ENCODE measurements at places on chromosomes 12 and 14. TPM values are rescaled to one million over a fixed set of nuclear protein-coding genes. Genes with fewer than 3 reads are reported as not detected.

The APOLD1 gene
- total RNA-seq = 0.71 TPM

The DBX2 gene
- not detected for total RNA-seq

DNA sequence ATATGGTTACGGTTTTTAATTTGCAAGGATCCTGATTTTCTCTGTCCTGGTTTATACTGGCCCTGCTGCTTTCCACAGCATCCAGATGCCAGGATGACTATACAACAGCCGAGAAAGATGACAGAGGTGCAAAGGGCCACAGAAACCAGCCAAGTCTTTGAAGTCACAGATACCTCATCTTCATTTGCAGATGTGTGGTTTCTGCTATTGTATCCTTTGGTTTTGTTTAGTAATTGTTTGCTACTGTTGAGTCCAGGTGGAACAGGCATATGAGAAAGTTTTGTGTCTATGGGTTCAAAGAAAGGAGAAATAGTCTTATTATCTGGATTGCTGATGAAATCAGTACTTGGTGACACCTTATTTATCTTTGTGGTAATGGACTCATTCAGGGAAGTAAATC is 17.3 kb upstream of the KLHL42 start:
- H3K4me3 ChIP-seq = no peak overlapping the region
- no peak for DNase-seq
- no peaks in the 10 kb centered on the region for H3K27me3 ChIP-seq
- H3K27ac ChIP-seq = no peak overlapping the region
- H3K36me3 ChIP-seq = no peaks in the 10 kb centered on the region

DNA sequence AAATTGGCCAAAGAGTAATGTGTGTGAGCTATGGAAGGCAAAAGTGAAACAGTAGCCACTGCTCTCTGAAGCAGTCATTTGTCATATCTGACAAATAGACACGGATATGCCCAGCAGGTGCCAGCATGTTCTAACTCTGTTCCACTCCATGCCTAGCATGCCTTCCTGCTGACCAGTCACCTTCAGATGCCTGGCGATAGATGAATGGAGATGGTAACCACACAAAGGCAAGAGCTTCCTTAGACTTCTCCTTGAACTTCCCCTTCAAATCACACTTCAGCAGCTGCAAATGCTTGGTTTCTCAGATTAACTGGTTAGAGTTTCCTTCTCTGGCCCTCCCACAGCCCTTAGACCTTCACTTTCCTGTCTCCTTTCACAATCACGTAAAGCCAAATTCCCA is 429.9 kb downstream of the DAD1 start:
- no peak overlapping the region for H3K4me3 ChIP-seq
- H3K27ac ChIP-seq = no peak overlapping the region
- no peaks in the 10 kb centered on the region for H3K4me1 ChIP-seq

GRCh38 chr12:85509857-85510256 is 229.8 kb downstream of the ALX1 start:
- no peak overlapping the region for H3K27ac ChIP-seq
- no peaks in the 10 kb centered on the region for H3K36me3 ChIP-seq
- H3K4me3 ChIP-seq = no peak overlapping the region
- DNase-seq = no peak
- no peaks in the 10 kb centered on the region for H3K4me1 ChIP-seq
